ENCODE measurements at places on chromosomes 1 and 21.
A peak's percentile ranks its signal among the peaks of the same experiment; 100 is the strongest.

DNA sequence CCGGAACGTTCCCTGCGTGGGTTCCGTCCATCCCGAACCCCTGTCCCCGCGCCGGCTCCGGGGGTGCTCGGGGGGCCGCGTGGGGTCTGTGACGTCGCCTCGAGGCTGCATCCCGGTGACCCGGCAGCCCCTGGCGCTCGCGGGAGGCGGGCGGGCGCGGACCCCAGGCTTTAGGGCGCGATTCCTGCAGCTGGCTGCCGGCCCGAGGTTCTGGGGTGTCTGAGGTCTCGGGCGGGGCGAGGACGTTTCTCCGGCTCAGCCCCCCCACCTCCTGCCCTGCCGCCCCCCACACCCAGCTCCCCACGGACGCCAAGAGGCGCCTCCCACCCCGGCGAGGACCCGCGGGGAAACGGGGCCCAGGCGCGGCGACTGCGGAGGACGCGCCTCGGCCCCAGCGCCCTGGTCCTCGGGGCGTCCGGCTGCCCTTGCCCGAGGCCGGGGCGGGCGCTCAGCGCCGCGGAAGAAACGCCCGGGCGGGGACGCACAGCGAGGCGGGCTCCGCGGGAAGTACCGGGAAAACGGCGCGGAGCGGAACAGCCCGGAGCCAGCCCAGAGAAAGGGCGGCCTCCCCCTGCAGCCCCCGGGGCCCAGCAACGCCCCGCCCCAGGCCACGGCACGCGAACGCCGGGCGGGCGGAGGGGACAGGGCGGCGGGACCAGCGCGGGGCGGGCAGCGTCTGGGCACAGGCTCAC is 1.3 kb upstream of the PCBP3 start:
- DNase-seq: no peak

DNA sequence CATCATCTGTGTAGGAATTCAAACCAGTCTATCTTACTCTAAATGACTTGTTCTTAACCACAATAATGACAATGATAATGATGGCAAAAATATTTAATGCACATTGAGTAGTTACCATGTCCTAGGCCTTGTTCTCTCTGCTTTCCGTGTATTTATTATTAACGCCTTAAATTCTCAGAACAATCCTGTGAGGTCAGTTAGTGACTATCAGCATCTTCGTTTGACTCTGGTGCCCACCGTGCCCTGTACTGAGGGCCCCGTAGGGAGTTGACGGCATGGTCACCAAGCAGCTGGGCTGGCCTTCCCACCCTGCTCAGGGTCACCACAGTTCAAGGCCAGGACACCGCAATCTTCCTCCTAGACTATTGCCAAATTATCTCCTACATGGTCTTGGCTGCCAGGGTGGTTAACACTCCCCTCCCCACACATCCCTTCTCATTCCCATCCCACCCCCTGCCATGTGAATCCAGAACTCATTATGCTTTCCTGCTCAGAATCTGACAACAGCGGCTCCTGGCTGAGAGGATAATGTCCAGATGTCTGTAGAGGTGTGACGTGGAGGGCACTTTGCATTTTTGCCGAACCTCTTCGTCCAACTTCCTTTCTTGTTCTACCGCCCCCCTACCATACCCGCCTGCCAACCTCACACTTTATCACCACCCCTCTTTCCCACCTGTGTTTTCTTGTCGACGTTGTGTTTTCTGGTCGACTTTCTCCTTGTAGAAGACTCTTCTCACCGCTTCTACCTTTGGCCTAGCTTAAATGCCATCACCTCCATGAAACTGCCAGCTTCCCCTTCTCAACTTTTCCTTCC is 33.4 kb downstream of the IGFN1 start:
- DNase-seq: no peak

GRCh38 chr1:47677241-47677940 is 239.5 kb downstream of the FOXD2 start:
- DNase-seq: no peak

GRCh38 chr1:160823296-160823695 is 27.3 kb downstream of the LY9 start:
- DNase-seq: no peak

- peak; percentile 39 for DNase-seq
Measured at GRCh38 chr1:1371746-1372711, 3.0 kb downstream of the AURKAIP1 start.

DNA sequence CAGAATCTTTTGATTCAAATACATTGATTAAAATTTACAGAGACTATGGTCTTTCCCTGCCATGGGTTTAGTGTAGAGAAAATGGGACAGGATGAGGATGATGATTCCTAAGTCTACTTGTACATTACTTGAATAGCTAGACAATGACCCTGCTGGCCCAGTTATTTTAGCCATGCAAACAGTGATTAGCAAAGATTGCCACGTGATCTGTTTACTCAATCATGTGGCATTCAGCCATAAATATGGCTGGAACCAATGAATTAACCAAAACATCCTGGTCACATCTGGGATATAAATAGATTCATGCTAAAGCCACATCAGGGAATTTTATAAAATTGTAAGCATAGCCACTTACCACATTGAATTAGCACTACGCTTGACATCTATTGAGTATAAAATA is 167.3 kb downstream of the PBX1 start:
- no peak for DNase-seq

GRCh38 chr1:30229960-30230359 is 493.4 kb downstream of the MATN1 start:
- DNase-seq: no peak

GRCh38 chr1:109277434-109278204 is 5.3 kb downstream of the PSRC1 start:
- DNase-seq: peak; percentile 48

Data from prostate gland (tissue), 2 donors.